GM19239 (cell line): ENCODE measurements at places on chromosomes 2 and 18.

GRCh38 chr2:26530696-26531095 lies 52.8 kb upstream of the OTOF start:
- DNase-seq: no peak

- no peak for DNase-seq
These were observed 155.1 kb downstream of the DYSF start for GRCh38 chr2:71608441-71608840.

DNA sequence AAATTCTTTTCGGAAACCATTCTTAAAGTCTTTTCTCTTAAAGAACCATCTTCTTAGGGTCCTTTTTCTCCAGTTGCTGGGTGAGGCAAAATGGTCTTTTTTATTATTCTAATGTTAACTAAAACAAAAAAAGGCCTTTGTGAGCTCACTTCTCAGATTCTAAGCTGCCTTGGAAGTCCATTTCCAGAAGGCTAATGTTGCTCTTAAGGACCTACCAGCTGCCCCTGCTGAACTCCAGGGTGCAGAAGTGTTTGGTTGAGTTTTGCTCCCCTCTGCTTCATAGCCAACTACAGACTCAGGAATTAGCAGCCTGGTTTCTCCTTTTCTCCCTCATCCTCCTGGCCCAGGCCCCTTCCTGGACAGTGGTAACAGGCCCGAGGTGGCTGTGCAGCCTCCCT lies 23.4 kb downstream of the APCDD1 start:
- DNase-seq: no peak

DNA sequence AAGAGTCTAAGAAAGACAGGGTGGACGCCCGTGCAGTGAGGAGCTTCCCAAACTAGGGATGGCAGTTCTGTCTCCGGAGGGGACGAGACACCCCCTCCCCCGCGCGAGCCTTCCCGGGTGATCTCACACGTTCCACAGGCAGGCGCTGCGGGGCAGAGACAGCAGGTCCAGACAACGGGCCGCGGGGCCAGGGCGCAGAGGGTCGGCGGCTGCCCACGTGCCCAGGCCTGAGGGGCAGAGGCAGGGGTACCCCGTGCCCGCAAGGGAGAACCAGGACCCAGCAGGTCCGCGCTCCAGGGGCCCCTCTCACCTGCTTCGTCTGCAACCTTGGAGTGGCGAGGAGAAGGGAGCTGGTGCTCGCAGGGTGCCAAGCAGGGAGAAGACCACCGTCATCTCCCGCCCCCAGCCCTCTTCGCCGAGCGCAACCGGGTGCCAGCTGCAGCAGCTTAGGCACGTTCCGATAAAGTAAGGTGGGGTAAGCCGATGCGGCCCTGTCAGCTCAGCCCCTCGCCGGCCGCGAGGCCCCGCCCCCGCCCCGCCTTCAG lies at the start of gene GPR155:
Gene GPR155, minus strand, starts transcription at position 467 of the 545 bp plus-strand sequence. CDS start 5,073 bp downstream, outside the sequence.
- DNase-seq: no peak

DNA sequence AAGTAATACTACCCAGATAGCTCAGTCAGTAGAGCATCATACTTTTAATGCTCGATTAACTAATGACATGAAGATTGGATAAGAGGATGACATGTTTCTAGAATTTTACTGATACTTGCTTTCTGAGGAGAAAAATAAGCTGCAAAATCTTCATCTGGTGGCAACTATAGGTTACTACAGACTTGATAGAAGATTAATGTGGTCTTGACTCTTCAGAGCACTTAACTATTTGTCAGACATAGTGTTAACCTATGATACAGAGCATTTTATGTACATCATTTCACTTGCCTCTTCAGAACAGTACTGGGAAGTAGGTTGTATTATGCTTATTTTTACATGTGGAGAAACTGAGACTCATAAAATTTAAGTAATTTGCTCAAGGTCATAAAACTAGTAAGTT lies 83.9 kb downstream of the UBR3 start:
- DNase-seq: no peak

GRCh38 chr2:162277381-162277780 lies 34.1 kb upstream of the FAP start:
- no peak for DNase-seq

DNA sequence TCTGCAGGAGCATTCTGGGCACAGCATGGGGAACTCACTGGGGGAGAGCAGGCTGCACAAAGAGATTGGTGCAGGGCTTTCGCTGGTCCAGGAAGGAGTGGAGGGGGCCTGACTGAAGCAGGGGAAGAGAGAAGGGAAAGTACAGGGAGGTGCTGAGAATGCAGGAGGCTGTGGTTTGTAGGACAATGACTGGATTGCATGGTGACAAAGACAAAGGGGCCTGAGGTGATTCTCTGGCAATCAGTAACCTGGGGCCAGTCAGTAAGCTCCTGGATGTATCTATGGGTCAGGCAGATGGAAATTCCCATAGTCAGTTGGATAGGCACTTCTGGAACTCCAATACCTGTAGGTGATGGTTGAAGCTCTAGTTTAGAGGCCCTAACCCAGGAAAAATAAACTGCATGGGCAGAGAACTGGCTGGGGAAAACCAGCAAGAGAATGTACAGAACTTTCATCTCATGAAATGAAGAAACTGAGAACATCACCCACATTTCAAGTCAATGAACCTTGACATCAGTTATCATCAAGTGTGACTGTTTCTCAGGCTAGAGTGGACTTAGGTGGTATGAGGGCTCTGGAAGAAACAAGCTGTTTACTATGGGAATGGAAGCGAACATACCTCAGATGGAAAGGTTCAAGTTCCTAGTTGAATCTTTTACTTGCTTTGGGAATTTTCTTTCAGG lies 193.2 kb downstream of the TPGS2 start:
- DNase-seq: no peak

- no peak for DNase-seq
These were observed 190.4 kb downstream of the NRP2 start for GRCh38 chr2:205872716-205873115.

- no peak for DNase-seq
These were observed 20.2 kb downstream of the B3GNT2 start for GRCh38 chr2:62216113-62216512.

DNA sequence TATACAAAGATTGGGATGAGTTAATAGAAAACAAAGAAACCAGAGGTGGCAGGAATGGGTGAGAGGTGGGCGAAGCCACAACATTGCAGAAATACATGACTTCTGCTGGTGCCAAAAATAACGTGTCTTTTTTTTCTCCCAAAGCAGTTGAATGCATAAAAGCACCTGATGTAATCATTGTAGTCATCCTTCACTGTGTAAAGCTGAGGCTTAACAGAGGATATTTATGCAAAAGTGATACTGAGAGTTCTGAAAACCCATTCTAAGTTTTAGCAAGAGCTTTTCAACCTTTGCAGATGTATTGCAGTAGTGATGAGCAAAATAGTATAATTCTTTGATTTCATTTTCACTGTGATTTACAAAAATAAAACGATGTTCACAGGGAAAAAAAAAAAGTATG lies 173.0 kb downstream of the PTGR3 start:
- DNase-seq: no peak

DNA sequence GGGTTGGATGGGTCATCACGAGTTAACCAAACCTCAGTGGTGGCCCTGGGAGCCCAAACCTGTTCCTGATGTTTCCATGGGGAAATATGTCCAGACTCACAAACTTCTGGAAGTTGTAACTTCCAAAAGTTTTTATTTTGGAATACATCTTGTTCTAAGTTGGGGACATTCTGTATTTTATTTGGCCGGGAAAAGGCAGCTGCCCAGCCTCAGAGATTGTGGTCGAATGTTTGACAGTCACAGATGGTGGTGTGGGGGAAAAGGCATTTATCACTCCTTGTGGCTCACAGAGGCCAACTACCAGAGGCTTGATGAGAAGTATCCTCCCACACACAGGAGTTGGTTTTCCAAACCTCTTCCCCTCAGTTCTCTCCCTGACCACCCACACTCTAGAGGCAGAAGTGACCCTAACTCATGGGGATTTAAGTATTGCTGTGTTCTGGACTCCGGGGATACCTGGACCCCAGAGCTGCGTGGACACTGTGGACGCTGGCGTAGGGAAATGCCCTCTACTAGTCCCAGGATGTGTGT lies 124.7 kb upstream of the PPP1CB start:
- DNase-seq: no peak

- DNase-seq: no peak
These were observed 237.2 kb downstream of the RNF152 start for GRCh38 chr18:61655630-61656029.

DNA sequence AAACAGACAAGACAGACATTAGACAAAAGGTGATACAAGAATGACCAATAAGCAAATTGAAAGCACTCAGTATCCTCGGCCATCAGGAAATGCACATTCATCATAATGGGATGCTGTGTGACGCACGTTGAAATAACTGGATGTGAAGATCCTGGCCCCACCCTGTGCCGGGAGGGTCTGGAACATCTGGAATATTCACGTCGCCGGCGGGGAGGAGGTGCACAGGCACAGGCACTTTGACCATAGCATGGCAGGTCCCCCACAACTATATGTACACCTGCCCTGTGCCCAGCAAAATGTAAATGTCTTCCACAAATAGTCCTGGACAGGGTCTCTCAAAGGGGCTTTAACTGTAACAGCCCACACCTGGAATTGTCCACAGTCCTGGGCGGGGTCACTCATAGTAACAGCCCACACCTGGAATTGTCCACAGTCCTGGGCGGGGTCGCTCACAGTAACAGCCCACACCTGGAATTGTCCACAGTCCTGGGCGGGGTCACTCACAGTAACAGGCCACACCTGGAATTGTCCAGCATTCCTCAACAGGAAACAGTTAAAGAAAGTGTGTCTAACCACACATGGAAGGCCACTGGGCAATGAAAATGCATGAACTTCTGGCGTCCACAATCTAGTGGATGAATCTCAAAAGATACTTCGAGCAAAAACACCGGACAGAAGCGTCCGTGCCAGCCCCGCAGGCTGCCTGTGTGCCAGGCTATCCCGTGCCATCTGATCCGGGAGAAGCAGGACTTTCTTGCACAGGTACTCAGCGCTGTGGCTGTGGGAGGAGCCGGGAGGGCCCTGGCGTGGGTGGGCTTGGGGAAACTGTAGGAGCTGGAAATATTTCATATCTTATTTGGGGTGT lies 113.4 kb downstream of the RTP5 start:
- DNase-seq: no peak

- DNase-seq: no peak
These were observed 28.5 kb upstream of the ACTR2 start for GRCh38 chr2:65199166-65199565.

DNA sequence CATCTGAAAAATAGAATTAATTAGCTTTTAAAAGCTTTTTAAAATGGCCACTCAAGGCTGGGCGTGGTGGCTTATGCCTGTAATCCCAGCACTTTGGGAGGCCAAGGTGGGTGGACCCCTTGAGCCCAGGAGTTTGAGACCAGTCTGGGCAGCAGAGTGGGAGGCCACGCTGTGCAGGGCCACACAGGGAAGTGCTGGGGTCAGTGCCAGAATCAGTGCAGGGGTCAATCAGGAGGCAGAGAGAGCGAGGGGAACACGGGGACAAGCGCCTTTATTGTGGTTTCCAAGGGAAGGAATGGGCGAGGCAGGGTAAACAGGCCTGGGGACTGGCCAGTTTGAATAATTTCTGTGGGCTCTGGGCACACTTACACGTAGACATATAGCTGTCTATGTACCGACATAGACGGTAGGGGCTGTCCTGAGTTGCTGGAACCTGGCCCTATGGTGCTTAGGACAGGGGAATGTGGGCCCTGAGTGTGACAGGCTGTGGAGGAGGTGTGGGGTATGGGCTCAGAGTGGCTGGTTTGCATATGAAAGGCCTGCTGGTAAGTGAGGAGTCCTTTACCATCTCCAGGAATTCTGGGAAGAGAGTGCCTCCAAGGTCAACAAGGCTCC lies 42.9 kb downstream of the DYSF start:
- no peak for DNase-seq

DNA sequence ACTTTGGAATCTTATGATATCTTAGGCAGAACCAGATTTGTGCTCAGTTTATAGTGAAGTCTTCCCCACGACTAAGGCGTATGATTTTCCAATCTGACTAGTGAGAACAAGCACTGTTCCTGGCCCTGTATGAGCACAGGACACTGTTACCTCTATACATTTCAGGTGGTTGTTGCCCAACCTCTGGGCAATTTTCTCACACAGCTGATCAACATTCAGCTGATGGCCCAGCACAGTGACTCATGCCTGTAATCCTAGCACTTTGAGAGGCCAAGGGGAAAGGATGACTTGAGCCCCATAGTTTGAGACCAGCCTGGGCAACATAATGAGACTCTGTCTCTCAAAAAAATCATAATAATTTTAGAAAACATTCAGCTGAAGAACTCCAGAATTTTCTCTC lies 119.5 kb downstream of the ASXL3 start:
- DNase-seq: no peak

GRCh38 chr2:54497763-54498680 lies 41.9 kb downstream of the SPTBN1 start:
- DNase-seq: no peak
